ENCODE measurements at places on chromosomes 3 and 15. TPM values are rescaled to one million over a fixed set of nuclear protein-coding genes. Genes with fewer than 3 reads are reported as not detected.

DNA sequence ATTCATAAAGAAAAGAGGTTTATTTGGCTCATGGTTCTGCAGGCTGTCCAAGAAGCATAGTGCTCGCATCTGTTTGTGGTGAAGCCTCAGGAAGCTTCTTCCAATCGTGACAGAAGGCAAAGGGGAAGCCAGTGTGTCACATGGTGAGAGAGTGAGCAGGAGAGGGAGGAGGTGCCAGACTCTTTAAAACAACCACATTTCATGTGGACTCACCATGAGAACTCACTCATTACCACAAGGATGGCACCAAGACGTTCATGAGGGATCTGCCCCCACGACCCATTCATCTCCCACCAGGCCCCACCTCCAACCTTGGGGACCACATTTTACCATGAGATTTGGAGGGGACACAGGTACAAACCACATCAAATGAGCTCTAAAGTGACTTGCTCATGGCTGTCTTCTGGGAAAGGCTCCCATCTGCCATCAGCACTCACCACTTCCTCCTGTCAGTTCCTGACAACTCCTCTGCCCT lies 327.3 kb upstream of the TLE3 start:
- DNase-seq = no peak

- DNase-seq = no peak
Measured at GRCh38 chr3:194745422-194746184, 59.9 kb downstream of the FAM43A start.

GRCh38 chr3:31629054-31629453 lies 96.3 kb downstream of the STT3B start:
- DNase-seq = no peak

The TNNC1 gene
- 0.35 TPM for polyA plus RNA-seq

- DNase-seq = no peak
Measured at GRCh38 chr15:20657084-20657483, 115.5 kb upstream of the GOLGA6L6 start.

The GABRB3 gene
- 0.81 TPM for polyA plus RNA-seq

The SLC22A13 gene
- 0.54 TPM for polyA plus RNA-seq

- peak; percentile 76 for DNase-seq
Measured at GRCh38 chr3:44104668-44105321, 136.9 kb upstream of the TOPAZ1 start.

DNA sequence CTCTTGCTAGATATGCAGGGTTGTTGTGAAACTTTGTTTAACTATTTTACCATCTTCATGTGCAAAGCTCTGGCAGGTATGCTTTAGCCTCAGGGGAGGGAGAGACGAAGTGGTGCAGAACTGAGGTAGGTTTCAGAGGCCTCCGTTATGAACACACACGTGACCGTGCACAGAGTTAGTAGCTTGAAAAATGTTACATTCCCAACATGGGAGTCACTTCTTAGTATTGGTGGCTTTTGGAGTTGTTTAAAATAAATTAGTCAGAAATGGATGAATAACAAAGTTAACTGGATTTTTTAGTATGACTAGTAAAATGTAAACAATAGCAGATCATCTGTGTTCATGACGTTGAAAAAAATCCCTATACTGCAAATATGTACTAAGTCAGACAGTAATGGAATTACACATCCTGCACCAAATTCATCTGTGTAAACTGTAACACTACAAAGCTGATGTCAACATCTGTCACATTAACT lies 279.6 kb downstream of the KLF13 start:
- DNase-seq = peak; percentile 83

GRCh38 chr3:23654571-23654970 lies 151.2 kb upstream of the UBE2E1 start:
- DNase-seq = no peak

The SLC35G2 gene
- 1.9 TPM for polyA plus RNA-seq

The CCR9 gene
- polyA plus RNA-seq = not detected

DNA sequence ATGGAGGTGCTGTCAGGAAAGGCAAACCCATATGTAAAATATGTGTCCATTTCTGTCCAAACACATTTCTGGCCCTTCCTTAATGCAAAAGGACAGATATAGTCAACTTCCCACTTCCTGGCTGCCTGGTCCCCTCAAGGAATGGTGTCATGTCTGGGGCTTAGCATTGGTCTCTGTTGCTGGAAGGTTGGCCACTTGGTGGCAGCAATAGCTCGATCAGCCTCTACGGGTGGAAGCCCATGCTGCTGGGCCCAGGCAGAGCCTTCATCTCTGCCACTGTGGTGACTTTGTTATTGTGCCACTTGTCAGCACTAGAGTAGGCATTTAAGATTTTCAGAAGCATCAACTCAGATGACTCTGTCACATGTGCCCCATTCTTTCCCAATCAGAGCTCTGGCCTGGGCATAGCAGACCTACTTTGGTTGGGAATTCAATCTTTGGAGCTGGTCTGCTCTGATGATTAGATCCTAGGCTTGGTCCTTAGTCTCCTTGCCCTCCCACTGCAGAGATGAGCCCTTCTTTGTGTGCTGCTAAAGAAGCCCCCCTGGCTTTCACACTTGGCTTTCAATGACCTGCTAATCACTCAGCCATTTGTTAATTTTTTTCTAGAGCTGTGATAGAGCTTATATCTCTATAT lies 51.0 kb upstream of the SPSB4 start:
- no peak for DNase-seq

- DNase-seq = no peak
Measured at GRCh38 chr3:107285197-107285596, 92.0 kb upstream of the CCDC54 start.

DNA sequence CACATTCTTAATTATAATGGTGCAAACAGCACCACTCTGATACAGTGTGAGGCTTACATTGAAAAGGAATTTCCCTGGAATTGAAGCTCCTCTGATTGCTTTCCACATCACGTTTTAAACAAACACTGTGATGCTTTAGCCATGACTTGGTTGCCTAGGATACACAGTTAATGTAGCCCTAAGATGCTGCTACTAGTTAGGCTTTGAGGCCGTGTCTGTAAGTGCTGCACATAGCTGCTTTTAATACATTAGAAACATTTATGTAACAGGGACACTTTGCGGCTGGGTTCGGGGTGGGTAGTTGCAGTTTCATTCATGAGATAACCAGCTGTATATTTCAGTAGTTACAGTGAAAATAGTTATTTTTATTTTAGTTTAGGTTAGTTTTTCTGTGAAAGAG lies 334.7 kb downstream of the NLGN1 start:
- DNase-seq = no peak

The PLA2G4F gene
- 4.4 TPM for polyA plus RNA-seq

- DNase-seq = no peak
Measured at GRCh38 chr15:37206690-37207089, 106.3 kb upstream of the MEIS2 start.

The RASL12 gene
- not detected for polyA plus RNA-seq

- DNase-seq = no peak
Measured at GRCh38 chr3:11610044-11610671, 33.6 kb downstream of the VGLL4 start.

The NDN gene
- 0.75 TPM for polyA plus RNA-seq

The RPLP1 gene
- polyA plus RNA-seq = 1,540 TPM

Measured in keratinocyte (primary cell).